ENCODE measurements at places on chromosomes 11 and 22. TPM values are rescaled to one million over a fixed set of nuclear protein-coding genes. Genes with fewer than 3 reads are reported as not detected.

MDK gene
- 27.7 TPM for total RNA-seq

FAT3 gene
- 2.2 TPM for total RNA-seq

CCDC116 gene
- total RNA-seq, result 0.36 TPM

NF2 gene
- total RNA-seq, result 84.0 TPM

OR5M3 gene
- not detected for total RNA-seq

CHRM1 gene
- not detected for total RNA-seq

SCGB1D1 gene
- total RNA-seq, result not detected

TTC36 gene
- 1.1 TPM for total RNA-seq

OR2AT4 gene
- total RNA-seq, result not detected

SLC43A3 gene
- 61.0 TPM for total RNA-seq

VSIG2 gene
- not detected for total RNA-seq

ARHGEF17 gene
- total RNA-seq, result 67.0 TPM

BTBD18 gene
- total RNA-seq, result not detected

PRR5L gene
- 18.6 TPM for total RNA-seq

CYB5R2 gene
- 9.1 TPM for total RNA-seq

ST3GAL4 gene
- 11.8 TPM for total RNA-seq

KRTAP5-9 gene
- total RNA-seq, result not detected

CD6 gene
- not detected for total RNA-seq

All from osteoblast (primary cell).